Motor neuron (in vitro differentiated cells): ENCODE measurements at places on chromosomes 6 and 20. TPM values are rescaled to one million over a fixed set of nuclear protein-coding genes. Genes with fewer than 3 reads are reported as not detected.

Gene DNMT3B
- 4.0 and 4.1 TPM in 2 replicates for total RNA-seq

Gene GABRR1
- total RNA-seq = 3.0 and 3.2 TPM in 2 replicates

GRCh38 chr6:170034294-170034693 lies 256.6 kb downstream of the DLL1 start:
- ATAC-seq = no peak

GRCh38 chr20:11451793-11452291 lies 465.9 kb upstream of the BTBD3 start:
- no peak for ATAC-seq
